ENCODE measurements at places on chromosomes 2 and 18.

DNA sequence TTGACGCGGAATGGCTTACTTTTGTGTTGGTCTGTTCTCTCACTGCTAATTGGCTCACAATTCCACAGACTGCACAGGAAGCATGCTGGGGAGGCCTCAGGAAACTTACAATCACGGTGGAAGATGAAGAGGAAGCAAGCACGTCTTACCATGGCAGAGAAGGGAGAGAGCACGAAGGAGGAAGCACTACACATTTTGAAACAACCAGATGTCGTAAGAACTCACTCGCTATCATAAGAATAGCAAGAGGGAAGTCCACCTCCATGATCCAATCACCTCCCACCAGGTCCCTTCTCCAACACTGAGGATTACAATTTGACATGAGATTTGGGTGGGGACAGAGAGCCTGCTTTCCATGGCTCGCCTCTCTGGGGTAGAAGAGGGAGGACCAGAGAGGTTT lies 106.2 kb downstream of the KCNF1 start:
- no peak for DNase-seq

DNA sequence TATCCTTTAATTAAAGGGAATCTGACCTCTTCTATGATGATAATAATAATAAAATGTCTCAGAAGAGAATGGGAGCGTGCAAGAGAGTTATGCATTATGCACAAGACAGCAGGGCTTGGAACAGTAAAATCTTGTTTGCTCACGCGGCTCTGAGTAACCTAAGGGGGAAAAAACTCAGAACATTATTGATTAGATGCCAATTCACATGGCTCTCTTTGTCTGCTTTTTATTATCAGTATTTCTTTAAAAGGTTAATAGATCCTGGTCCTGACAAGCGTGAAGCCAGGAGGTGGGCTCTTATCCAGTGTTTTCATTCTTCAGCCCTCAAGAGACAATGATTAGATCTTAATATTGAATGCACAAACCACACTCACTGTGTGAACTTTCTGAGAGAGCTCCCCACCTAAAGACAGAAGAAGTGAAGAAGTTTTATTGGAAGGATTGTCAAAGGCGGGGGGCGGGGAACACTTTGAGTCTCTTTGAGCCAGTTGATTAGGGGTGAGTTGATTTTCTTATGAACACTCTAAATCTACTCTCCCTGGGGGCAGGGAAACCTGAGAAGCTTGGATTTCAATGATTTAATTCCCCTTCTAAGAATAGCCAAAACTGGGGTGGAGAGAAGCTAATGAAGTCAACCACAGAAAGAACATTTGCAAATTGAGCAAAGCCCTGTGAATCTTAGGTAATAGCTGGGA lies 127.5 kb upstream of the CTAGE1 start:
- DNase-seq = no peak

GRCh38 chr2:160124571-160124970 lies 62.2 kb upstream of the PLA2R1 start:
- DNase-seq = no peak

DNA sequence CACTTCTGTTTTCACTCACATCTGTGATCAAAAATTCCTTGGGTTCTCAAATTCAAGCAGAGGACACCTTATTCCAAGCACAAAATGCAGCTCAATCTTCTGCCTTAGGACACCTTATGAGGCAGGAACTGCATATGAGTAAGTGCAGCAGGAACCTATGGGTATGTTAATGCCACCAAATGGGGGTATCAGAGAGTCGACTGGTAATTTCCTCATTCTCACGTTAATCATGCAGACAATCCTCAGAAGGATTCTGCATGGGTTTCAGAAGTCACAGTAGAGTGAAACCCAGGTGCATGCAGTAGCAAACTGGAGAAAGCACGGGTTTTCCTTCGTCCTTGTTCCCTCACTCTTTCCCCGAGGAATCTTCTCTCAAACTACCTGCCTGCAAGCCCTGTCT lies 452.8 kb downstream of the CBLN2 start:
- DNase-seq = no peak

DNA sequence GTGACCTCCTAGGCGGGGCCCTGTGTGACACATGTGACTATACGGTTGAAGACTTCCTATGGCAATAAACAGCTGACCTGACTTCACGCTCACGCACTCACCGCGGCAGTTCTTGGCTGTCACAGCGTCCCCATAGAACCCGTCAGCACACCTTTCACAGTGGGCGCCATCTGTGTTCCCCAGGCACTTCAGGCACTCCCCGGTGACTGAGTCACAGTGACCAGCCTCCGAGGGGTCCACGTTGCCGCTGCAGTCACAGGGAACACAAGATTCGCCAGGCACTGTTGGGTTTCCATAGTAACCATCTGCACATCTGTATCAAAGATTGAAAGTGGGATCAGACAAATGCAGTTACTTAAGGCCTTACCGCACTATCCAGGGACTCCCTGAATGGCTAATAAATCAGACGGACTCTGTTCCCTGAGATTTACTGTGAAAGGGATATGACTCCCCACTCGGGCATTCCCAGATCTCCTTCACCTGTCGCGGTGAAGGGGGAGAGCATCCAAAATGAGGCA lies 94.5 kb downstream of the LAMA1 start:
- peak; percentile 36 for DNase-seq

GRCh38 chr2:238380785-238381184 lies 45.9 kb upstream of the ASB1 start:
- DNase-seq = no peak

- no peak for DNase-seq
Observed at GRCh38 chr2:228038967-228039366, 142.5 kb downstream of the SPHKAP start.

- no peak for DNase-seq
Observed at GRCh38 chr2:132656266-132656975, 13.6 kb downstream of the LYPD1 start.

Measured in SK-N-SH (cell line).